Fibroblast of skin of right biceps (primary cell): ENCODE measurements at places on chromosomes 7 and 10.

- DNase-seq, result no peak
These were observed 37.9 kb downstream of the PIP4K2A start for GRCh38 chr10:22676435-22676834.

DNA sequence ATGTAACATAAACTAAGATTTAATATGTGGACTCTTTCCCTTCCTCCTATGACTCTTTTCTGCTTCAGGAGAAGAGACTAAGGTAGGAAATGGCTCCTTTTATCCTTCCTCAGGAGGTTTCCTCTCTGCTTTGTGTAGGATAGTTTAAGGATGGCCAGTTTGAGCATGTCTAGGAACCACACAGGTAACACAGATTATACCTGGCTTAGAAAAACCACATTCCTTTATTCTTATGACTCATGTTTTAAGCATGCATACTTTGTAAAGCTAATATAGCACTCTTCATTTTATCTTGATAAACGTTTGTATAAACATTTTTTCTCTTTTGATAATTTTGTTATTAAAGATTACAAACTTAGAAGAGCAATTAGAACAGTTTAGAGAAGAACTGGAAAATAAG is 57.8 kb downstream of the CYP51A1 start:
- no peak for DNase-seq

DNA sequence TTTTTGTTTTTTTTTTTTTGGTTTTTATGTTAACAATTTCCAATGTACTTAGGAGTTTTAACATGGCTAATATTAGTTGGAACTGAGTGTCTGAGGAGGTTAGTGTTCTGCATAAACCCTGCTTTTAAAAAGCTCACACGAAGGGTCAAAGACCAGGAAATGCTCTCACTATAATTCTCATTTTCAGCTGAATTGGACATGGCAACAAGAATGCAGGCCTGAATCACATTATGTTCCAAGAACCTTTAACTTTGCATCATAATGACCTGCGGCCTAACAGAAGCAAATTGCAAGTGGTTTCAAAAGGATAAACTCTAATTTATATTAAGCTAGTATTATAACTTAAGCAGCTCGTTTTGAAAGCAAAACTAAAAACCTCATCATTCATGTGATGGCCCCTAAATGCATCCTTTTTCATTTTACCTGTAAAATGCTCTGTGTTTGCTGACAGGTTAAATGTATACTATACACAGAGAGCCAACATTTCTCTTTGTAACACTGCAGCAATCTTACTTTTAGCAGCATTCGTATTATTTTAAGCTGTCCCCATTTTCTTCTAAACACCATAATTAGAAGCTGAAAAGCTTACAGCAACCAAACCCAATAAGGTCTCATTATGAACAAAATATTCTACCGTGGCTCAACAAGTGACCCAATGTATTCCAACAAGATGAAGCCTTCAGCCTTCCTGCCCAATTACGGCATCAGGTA is 242.8 kb upstream of the SP4 start:
- DNase-seq, result no peak

- DNase-seq, result no peak
These were observed 77.0 kb downstream of the NKX6-2 start for GRCh38 chr10:132708936-132709335.

DNA sequence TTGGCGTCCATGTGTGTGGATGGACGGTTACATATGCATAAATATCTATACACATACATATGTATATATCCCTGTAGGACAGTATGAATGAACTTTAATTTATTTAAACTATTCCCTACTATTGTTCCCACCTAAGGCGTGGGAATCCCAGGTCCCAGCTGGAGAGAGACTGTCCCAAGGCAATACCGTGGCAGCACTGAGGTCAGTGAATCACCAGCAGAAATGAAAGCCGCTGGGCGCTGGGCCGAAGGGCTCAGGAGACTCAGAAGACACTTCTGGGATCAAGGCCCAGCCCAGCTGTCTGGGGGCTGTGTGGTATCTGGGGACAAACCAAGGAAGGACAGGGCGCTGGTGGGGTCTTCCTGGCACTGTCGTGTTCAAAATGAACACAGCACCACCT is 49.6 kb upstream of the MYL10 start:
- DNase-seq, result peak; percentile 63

- DNase-seq, result no peak
These were observed 210.7 kb upstream of the PPP2R2D start for GRCh38 chr10:131689954-131690757.

- DNase-seq, result peak; percentile 25
These were observed 717.2 kb downstream of the TNS3 start for GRCh38 chr7:46864716-46865115.

- DNase-seq, result peak; percentile 68
These were observed 43.0 kb downstream of the GNA12 start for GRCh38 chr7:2800931-2801688.

DNA sequence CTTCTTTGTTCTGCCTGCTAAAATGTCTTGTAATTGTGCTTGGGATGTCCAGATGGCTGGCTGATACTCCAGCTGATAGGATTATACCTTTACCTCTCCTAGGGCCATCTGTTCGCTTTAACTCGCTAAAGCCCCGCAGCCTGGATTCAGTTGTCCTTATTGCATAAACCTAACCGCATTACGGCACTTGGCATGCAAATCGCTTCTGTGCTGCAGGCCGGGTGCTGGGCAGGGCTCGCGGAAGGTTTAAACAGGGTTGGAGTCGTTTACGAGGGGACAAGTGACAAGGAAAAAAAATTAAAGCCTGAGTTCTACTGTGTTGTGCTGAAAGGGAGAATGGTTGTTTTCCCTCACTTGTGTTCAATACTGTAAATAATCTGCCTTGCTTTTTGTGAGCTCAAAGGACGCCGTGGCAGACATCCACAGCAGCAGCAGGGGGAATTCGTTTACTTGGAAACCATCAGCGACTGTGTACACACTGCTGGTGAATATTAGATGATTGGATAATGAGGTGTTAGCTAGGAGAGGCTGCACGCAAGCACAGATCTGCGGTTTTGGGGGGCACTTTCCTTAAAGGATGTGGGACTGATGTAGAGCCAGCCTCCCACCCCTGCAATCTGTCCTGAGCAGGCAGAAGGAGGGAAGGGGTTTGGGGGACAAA is 93.0 kb downstream of the EBF3 start:
- DNase-seq, result no peak

DNA sequence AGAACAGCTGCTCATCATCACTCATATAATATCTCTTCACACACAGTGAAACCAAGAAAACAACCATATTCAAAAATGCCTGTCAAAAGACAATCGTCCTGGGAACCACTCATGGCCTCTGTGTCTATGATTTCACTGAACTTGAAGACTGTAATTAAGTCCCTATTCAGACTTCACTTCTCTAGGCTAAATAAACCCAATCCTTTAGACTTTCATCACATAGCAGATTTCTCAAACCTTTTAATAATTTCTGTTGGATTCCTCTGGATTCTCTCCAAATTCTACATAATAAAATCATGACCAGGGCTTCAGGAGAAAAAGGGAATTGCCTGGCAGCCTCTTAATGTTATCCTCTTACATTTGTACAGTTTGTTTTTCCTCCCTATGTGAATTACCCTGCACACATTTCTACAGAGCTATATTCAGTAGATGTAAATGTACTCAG is 201.1 kb downstream of the LRRN3 start:
- DNase-seq, result peak; percentile 33

DNA sequence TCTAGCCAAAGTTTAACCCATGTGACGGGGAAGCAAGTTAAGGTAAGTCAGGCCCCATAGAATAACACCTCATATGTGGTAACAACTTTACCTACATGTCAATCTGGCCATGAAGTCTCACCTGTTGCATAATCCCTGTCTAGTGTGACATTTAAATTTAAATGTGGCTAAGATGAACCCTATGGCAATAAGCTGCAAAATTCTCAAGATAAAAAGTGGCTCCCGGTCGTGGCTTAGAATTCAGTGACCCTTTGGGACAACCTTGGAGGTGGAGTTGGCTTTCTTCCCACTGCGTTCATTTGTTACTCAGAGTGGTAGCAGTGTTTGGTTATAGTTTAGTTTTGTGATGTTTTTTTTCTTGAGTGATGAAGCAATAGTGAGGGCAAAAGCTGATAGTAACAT is 90.6 kb downstream of the ARID5B start:
- peak; percentile 23 for DNase-seq

DNA sequence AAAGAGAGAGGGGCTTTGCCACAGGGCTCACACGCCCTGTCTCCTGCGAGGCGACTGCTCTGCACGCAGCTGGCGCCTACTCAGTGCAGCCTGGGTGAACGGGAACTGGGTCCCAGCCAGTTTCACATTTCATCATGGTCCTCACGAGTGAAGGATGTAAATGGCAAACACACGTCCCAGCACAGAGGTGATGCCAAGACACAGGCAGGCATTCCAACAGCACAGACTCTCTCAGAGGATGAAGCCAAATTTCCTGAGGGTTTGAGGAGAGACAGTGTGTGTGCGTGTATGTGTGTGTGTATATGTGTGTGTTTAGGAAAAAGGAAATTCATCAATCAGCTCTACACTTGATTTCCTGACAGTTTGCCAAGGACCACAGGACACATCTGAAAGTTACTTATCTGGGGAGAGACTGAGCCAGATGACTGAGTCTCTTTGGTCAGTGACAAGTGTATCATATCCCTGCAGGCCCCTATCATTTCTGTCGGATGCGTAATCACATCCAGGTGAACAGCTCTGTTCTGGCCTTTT is 53.9 kb downstream of the CHST15 start:
- DNase-seq, result no peak

- no peak for DNase-seq
These were observed 1183.4 kb upstream of the AUTS2 start for GRCh38 chr7:68414631-68415425.

DNA sequence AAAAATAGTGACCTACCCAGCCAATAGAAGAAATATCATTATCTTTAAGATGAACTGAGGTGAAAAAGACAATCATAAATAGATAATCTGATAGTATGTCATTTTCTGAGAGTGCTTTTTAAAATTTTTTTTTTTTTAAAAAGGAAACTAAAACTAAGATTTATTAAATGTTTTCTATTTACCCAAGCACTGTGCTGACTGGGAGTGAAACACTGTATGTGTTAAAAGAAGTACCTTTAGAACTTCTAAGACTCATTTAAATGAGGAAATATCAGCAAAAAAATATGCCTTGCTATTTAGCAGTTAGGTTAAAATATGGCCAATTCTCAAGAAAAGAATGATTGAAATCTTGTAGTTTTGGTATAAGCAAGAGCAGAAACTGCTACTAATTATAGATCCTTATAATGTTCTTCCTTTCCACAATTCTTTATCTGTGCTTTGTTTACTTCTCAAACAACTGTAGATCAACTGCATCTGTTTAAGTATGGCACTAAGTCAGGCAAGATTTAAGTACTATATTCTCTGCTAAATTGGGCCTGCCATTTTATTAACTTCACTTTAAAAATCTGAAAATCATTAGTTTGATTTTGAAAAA is 39.5 kb upstream of the WNT2 start:
- DNase-seq, result no peak

- DNase-seq, result peak; percentile 53
These were observed 547.5 kb upstream of the LRRTM3 start for GRCh38 chr10:66378117-66378876.

DNA sequence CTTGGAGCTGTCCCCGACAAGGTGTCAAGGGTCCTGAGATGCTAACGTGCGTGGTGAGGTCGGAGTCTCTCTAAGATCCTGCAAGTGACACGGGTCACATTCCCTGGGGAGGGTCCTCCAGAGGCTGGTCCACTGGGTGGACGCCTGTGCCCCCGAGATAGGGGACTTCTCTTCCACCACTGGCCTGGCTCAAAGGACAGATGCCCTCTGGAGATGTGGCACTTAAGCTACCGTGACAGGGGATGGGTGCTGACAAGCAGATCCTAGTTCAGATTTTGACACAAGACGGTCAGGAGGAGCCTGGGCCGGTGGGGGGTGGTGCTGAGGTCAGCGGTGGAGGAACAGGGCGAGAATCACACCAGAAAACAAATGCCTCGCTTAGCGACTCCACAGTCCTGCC is 178.0 kb downstream of the ADARB2 start:
- DNase-seq, result no peak

GRCh38 chr10:125076891-125077541 is 83.3 kb downstream of the CTBP2 start:
- no peak for DNase-seq

- DNase-seq, result no peak
These were observed 611.5 kb downstream of the CNTNAP2 start for GRCh38 chr7:146728141-146728540.
